ENCODE measurements at places on chromosomes 2 and 18. TPM values are rescaled to one million over a fixed set of nuclear protein-coding genes. Genes with fewer than 3 reads are reported as not detected.

DNA sequence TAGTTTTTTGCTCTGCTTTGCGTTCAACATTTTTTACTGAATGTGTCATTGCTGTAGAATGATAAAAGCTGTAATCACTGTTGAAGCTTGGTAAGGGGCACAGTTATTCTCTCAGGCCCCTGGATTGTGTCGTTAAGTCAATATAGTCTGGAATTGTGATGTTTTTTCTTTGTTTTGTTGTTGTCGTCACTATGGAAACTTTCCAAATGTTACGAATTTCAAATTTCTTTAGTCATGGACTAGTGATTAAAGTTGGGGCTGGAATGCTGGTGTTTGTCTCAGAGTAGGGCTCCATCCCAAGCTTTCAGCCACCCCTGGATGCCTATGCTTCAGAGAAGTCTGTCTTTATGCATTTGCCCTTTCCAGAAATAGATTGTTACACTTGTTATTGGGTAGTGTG lies 287.2 kb downstream of the CDH19 start:
- H3K36me3 ChIP-seq = no peaks in the 10 kb centered on the region
- no peak overlapping the region for H3K27ac ChIP-seq
- no peak for DNase-seq
- no peak overlapping the region for H3K4me3 ChIP-seq
- H3K27me3 ChIP-seq = no peaks in the 10 kb centered on the region

DNA sequence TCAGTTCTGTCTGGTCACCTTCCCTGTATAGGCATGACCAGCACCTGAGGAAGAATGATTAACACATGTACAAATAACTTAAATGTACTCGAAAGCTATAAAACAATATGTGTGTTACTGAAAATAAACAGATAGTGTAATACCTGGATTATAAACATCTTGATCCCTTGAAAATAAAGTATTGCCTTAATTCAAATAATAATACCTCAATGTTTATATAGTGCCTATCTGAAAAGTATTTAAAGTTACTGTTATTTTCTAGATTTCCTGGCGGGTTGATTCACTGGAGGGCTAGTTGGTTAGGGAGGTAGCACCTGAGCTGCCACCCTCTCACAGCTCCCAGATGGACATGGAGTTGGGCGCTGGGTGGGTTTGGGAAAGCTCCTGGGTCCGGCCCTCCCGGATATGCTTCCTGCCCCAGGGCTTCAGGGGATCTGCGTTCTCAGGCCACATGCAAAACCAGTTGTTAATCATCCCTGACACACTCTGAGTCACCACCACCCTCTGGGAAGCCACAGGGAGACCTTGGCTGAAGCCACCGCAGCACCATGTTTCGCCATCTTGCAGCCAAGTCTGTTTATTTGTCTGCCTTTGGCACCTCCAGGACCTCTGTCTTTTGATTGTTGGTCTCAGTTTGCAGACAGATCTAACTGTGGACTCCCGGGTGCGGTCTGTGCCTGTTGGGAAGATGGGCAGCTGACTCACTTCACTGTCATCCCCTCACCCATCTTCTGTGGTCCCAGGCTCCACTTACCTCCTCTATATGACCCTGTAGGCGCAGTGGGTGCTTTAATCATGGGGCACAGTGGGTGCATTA lies 35.3 kb downstream of the RAB31 start:
- H3K27me3 ChIP-seq = no peaks in the 10 kb centered on the region
- DNase-seq = no peak
- H3K27ac ChIP-seq = no peak overlapping the region

DNA sequence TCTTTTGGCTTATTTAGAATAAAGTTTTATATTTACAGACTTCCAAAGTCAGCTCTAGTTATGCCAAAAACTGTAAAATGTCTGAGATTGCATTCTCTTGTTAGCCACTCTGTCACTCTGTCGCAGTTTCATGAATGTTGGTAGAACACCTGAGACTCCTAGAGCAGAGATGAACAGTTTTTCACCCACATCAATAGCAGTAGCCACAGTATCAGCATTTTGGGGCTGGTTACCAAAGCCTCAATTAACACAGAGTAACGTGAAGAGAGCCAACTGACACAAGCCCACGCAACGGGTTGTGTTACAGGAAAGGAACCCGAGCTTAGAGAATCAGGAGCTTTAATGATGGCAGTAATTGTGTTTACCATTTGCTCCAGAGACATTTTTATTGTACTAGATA lies 443.0 kb upstream of the SLC39A10 start:
- no peaks in the 10 kb centered on the region for H3K4me1 ChIP-seq
- H3K27me3 ChIP-seq = no peaks in the 10 kb centered on the region
- no peaks in the 10 kb centered on the region for H3K36me3 ChIP-seq
- no peak for DNase-seq
- H3K4me3 ChIP-seq = no peak overlapping the region

- no peak overlapping the region for H3K27ac ChIP-seq
- H3K27me3 ChIP-seq = no peaks in the 10 kb centered on the region
- no peak overlapping the region for H3K4me3 ChIP-seq
- H3K4me1 ChIP-seq = no peaks in the 10 kb centered on the region
These were observed 20.3 kb downstream of the RALB start for GRCh38 chr2:120272763-120273481.

Gene REG1B
- total RNA-seq = not detected

- no peaks in the 10 kb centered on the region for H3K36me3 ChIP-seq
- no peak overlapping the region for H3K27ac ChIP-seq
- no peaks in the 10 kb centered on the region for H3K4me1 ChIP-seq
- no peak overlapping the region for H3K4me3 ChIP-seq
- no peak for DNase-seq
These were observed 472.1 kb downstream of the CDH2 start for GRCh38 chr18:27704736-27705361.

Gene FSIP2
- total RNA-seq = 4.4 TPM

Gene REG1A
- total RNA-seq = 19.6 TPM

Gene TEX51
- not detected for total RNA-seq

DNA sequence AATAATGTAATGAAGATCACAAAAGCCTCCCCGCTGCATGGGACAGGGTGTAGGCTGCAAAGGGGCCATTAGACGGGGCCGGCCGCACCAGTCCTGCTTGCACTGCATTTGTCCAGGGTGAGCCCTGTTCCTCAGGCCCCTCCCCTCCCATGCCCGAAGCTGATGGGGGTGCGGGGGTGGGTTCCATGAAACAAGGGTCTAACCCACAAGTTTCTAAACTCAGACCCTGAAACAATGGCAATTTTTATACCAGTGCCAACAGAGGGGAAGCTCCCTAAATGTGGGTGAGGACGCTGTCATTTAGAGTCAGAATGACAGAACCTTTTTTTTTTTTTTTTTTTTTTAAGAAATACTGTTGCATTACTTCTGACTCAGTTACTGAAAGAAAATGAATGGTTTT lies 39.7 kb downstream of the HS6ST1 start:
- no peak overlapping the region for H3K27ac ChIP-seq
- no peak overlapping the region for H3K4me3 ChIP-seq
- no peaks in the 10 kb centered on the region for H3K4me1 ChIP-seq
- no peaks in the 10 kb centered on the region for H3K27me3 ChIP-seq
- no peak for DNase-seq

DNA sequence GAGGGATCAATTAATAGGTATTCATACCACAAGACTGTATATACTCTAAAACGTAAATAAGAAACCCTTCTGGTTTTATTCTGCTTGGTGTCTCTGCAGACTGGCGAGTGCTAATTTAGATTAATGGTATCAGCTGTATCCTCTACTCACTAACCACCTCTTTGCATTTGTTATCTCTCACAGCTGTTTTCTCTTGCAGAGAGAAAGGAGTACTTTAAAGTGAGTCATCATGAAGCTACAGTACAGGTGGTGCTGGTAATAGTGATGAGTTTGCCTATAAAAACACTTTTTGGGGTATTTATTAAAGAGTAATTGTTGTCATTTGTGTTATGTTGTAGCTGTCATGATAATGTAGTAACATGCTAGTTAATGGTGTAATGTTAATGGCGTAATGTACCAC lies 147.7 kb downstream of the NETO1 start:
- H3K27me3 ChIP-seq = no peaks in the 10 kb centered on the region
- DNase-seq = no peak
- H3K4me3 ChIP-seq = no peak overlapping the region
- H3K27ac ChIP-seq = no peak overlapping the region
- no peaks in the 10 kb centered on the region for H3K4me1 ChIP-seq

Gene ADD2
- total RNA-seq = 0.79 TPM

- H3K27ac ChIP-seq = no peak overlapping the region
- H3K27me3 ChIP-seq = no peaks in the 10 kb centered on the region
- H3K4me3 ChIP-seq = no peak overlapping the region
- no peaks in the 10 kb centered on the region for H3K36me3 ChIP-seq
- no peak for DNase-seq
These were observed 204.8 kb upstream of the HS6ST1 start for GRCh38 chr2:128523457-128523856.

DNA sequence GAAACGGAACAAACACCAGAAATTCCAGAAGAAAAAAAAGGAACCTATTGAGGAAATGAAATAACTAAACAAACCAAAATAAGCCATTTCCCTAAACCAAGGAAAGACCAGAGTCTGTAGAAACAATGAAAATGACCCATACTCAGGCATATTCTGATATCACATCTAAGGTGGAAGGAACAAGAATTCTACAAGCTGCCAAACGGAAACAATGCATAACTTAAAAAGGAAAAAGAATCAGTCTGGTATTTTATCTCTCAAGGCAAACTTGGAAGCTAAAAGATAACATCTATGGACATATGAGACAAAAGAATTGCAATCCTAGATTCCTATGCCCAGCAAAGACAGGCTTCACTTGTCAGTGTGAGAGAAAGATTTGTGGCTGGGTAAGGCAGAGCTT lies 326.2 kb downstream of the PDE11A start:
- H3K4me1 ChIP-seq = no peaks in the 10 kb centered on the region
- DNase-seq = no peak
- H3K4me3 ChIP-seq = no peak overlapping the region
- H3K27me3 ChIP-seq = no peaks in the 10 kb centered on the region
- H3K36me3 ChIP-seq = no peaks in the 10 kb centered on the region

Gene ST8SIA3
- total RNA-seq = 0.05 TPM

- H3K4me1 ChIP-seq = no peaks in the 10 kb centered on the region
- H3K27ac ChIP-seq = no peak overlapping the region
- no peak for DNase-seq
- no peaks in the 10 kb centered on the region for H3K36me3 ChIP-seq
- H3K4me3 ChIP-seq = no peak overlapping the region
- no peaks in the 10 kb centered on the region for H3K27me3 ChIP-seq
These were observed 412.3 kb upstream of the ETAA1 start for GRCh38 chr2:66984864-66985263.

Gene IMPACT
- total RNA-seq = 25.6 TPM

- H3K4me3 ChIP-seq = no peak overlapping the region
- H3K27me3 ChIP-seq = no peaks in the 10 kb centered on the region
- no peak overlapping the region for H3K27ac ChIP-seq
- H3K36me3 ChIP-seq = no peaks in the 10 kb centered on the region
These were observed 244.8 kb downstream of the BABAM2 start for GRCh38 chr2:28135324-28135723.

- no peaks in the 10 kb centered on the region for H3K36me3 ChIP-seq
- no peak for DNase-seq
- no peak overlapping the region for H3K4me3 ChIP-seq
- no peaks in the 10 kb centered on the region for H3K27me3 ChIP-seq
These were observed 63.7 kb downstream of the ZNF532 start for GRCh38 chr18:58928386-58928785.
